ENCODE measurements at places on chromosomes 16 and 17. TPM values are rescaled to one million over a fixed set of nuclear protein-coding genes. Genes with fewer than 3 reads are reported as not detected.

- DNase-seq, result no peak
These were observed 15.8 kb downstream of the NKD1 start for GRCh38 chr16:50563989-50564388.

- DNase-seq, result no peak
These were observed 10.7 kb downstream of the UTP4 start for GRCh38 chr16:69143116-69143515.

- peak; percentile 93 for DNase-seq
These were observed at the start of gene DEXI for GRCh38 chr16:10942352-10943063. TSS of gene DEXI (minus strand) at chr16:10942468. CDS start at chr16:10942005, 463 bp downstream.

- no peak for DNase-seq
These were observed 49.7 kb downstream of the ARHGAP27 start for GRCh38 chr17:45383003-45383402.

- DNase-seq, result no peak
These were observed at the start of gene TNFSF13 for GRCh38 chr17:7558544-7559319. TSS of gene TNFSF13 (plus strand) at chr17:7558750. CDS start at chr17:7559040, 290 bp downstream.

DNA sequence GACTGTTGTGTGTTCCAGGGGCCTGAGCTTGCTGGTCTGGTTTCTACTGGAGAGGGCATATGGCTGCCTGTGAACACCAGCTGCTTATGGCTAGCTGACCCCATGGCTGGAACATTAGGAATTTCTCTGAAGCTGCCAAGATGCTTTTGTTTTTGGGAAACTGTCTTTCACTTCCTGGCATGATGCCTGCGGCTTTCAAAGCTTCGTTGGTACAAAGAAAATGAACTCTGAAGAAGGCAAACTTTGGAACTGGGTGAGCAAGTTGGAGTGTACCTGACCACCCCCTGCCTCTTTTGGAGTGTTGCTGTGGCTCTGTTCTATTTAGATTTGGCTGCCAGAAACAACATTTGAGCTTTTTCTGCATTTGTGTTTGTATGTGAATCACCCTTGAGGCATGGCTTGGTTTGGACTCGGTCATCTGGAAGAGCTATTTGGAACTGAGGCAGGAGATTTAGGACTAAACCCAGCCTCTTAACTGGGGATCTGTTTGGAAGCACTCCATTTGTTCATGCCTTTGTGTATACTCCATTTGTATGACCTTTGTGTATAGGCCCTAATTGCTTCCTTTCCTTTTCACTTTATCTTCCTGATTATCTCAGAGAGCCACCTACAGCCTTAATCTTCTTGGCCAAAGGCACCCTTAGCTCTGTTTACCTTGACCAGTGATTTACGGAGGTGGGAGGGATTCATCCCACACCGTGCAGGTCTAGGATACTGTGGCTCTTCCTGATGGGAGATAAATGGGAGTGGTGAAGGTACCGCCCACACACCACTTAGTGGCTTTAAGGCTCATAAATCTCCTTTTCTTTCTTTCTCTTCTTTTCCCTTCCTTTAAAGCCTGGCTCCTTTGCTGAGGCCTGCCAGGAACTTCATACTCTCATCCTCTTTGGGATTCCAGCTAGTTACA lies 7.3 kb upstream of the CPHXL start:
- no peak for DNase-seq

DNA sequence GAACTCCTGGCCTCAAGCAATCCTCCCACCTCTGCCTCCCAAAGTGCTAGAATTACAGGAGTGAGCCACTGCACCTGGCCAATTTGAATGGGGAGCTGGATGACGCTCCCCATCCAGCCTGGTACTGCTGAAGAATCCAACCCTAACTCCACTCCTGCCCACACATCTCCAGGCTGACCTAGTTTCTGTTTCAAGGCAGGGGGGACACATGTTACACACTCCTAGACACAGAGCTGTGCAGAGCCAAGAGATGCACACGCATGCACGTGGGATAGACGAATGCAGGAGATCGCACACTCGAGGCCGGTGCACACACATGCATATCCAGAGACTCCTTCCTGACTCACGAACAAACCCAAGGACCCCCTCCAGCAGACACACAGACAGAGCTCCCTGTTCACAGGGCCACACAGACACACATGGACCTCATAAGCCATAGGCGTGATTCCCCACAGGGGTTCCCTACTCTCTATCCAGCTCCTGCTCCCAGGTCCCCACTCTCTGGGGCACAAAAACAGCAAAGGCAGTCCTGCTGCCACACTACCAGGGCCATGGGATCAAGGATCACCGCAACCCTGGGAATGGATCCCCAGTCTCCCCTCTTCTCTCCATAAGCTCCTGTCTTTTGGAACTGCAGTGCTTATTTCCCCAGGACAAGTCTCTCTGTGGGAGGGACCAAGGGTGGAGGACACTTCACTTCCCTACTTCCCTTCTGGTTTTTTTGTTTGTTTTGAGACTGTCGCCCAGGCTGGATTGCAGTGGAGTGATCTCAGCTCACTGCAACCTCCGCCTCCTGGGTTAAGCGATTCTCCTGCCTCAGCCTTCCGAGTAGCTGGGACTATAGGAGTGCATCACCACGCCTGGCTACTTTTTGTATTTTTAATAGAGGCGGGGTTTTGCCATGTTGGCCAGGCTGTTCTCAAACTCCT lies 14.4 kb downstream of the EPOP start:
- no peak for DNase-seq

The AOC2 gene
- 4.0 TPM for total RNA-seq

DNA sequence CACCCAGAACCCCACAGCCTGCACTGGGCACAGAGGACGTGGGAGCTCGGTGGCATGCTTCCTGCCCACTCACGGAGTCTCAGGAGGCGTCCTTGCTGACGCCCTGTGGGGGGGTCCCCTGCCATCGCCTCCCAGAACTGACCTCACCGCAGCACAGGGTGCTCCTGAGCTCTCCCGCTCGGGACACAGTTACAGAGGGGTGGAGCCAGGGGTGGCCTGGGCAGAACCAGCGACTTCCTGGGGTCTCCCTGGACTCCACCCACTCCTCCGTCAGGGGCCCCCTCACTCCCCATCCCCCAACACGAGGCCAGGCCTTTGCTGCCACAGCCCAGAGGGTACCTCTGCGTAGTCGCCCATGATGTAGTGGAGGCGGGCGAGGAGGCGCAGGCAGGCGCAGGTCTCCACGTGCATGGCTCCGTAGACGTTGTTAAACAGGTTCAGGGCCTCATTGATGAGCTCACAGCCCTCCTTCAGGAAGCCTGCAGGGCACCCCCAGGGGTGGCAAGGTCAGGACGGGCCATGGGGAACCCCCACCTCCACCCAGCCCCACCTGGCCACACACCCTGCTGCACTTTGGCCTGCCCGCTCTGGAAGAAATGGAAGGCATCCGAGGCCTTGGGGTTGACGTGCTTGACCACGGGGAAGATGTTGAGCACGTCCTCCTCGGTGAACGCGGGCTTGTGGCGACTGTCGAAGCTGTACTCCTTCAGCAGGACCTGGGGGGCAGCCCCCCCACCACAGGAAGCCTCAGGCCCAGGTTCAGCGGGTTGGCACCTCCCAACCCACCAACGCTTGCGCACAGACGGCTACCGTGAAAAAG lies 17.8 kb downstream of the CLUH start:
- DNase-seq, result no peak

DNA sequence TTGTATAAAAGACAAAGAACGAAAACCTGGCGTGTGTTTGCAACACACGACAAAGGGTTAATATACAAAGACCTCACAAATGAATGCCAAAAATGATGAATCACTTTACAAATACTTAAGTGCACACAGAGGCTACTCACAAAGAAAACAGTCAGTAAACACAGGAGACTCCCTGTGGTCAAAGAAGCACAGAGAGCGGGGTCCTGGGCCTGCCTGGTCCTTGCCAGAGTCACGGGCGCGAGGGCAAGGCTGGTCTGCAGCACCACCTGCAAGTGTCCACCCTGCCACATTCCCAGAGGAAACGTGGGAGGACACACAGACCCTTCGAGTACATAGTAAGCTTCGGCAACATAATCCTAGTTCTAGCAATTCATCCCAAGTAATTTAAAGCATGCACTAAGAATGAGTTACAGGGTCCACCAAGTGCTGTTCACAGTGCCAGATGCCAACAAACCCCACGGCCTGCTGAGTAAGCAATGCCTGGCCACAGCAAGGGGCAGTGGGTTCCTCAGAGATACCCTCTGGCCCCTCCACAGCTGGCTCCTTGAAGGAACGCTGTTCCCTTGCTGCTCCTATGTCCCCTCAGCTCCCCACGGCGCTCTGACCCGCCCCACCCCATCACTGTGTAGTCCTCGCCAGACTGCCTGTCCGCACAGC lies 24.6 kb upstream of the FAAP100 start:
- DNase-seq, result no peak

- DNase-seq, result no peak
These were observed 478.2 kb upstream of the CCL2 start for GRCh38 chr17:33776903-33777302.

DNA sequence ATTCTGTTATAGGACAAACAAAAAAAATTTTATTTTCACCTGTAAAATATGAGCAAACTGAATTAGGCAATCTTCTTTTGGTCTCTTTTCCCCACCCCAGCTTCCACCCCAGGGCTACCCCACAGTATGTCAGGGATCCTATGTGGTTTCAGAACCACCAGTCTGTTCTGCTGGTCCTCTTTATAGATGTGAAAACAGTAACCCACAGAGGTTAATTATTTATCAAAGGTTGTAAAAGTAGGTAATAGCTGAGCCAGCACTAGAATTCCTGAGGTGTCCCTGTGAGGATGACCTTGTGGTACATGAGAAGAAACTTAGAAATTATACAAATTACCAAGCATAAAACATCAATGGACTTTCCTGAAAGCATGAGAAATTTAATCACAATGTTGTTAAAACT lies 428.7 kb downstream of the CNTNAP4 start:
- DNase-seq, result no peak

GRCh38 chr17:21163101-21163500 lies 36.3 kb downstream of the DHRS7B start:
- no peak for DNase-seq

DNA sequence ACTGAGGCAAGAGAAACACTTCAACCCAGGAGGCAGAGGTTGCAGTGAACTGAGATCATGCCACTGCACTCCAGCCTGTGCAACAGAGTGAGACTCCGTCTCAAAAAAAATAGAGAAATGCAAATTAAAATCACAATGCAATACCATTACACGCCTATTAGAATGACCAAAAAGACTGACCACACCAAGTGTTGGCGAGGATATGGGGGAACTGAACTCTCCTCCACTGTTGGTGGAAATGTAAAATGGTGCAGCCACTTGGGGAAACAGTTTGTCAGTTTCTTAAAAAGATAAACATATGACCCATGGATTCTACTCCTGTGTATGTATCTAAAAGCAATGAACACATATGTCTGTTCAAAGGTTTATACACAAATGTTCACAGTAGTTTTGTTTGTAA lies 204.8 kb downstream of the MRTFB start:
- DNase-seq, result no peak

DNA sequence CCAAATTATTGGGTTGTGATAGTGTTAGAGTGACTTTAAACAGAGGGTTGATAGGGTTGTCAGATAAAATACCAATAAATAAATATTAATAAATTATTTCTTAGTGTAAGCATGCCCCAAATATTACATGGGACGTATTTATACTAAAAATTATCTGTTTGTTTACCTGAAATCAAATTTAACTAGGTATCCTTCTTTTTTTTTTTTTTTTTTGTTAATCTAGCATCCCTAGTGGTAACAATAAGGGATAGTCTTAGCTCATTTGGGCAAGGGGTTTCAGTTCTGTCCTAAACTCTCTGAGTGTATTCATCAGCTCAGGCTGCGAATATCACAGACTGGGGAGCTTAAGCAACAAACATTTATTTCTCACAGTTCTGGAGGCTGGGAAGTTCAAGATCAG lies 1.3 kb downstream of the CLEC19A start:
- DNase-seq, result no peak

The BCO1 gene
- total RNA-seq, result not detected

DNA sequence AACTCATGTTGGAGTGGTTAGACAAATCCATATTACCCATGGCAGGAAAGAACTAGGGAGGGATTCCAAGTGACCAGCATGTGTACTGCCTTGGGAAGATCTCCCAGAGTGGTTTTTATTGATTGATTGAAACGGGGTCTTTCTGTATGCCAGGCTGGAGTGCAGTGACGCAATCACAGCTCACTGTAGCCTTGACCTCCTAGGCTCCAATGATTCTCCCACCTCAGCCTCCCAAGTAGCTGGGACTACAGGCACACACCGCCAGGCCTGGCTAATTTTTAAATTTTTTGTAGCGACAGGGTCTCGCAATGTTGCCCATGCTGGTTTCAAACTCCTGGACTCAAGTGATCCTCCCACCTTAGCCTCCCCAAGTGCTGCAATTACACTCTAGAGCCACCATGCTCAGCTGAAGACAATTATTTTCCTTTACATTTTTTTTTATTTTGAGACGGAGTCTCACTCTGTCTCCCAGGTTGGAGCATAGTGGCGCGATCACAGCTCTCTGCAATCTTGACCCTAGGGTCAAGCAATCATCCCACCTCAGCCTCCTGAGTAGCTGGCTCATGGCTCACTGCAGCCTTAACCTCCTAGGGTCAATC lies 2.5 kb upstream of the TMUB2 start:
- no peak for DNase-seq

GRCh38 chr16:80720804-80721371 lies 83.5 kb downstream of the CDYL2 start:
- DNase-seq, result no peak

- no peak for DNase-seq
These were observed 54.9 kb upstream of the DLX4 start for GRCh38 chr17:49914096-49914490.

The MYH2 gene
- not detected for total RNA-seq

- DNase-seq, result no peak
These were observed 86.4 kb downstream of the GAS7 start for GRCh38 chr17:10111907-10112452.

- DNase-seq, result no peak
These were observed 1.2 kb downstream of the BRIP1 start for GRCh38 chr17:61862105-61862574.

The HNF1B gene
- not detected for total RNA-seq

All from naive thymus-derived CD8-positive, alpha-beta T cell (primary cell).